Stimulated activated CD4-positive, alpha-beta T cell treated with anti-CD3 and anti-CD28 coated beads, Interleukin-15, amount 100 ng/mL, for 1 hour (primary cell): ENCODE measurements at places on chromosomes 6 and 20.

- no peak for DNase-seq
These were observed 18.1 kb upstream of the OSER1 start for GRCh38 chr20:44228465-44229258.

DNA sequence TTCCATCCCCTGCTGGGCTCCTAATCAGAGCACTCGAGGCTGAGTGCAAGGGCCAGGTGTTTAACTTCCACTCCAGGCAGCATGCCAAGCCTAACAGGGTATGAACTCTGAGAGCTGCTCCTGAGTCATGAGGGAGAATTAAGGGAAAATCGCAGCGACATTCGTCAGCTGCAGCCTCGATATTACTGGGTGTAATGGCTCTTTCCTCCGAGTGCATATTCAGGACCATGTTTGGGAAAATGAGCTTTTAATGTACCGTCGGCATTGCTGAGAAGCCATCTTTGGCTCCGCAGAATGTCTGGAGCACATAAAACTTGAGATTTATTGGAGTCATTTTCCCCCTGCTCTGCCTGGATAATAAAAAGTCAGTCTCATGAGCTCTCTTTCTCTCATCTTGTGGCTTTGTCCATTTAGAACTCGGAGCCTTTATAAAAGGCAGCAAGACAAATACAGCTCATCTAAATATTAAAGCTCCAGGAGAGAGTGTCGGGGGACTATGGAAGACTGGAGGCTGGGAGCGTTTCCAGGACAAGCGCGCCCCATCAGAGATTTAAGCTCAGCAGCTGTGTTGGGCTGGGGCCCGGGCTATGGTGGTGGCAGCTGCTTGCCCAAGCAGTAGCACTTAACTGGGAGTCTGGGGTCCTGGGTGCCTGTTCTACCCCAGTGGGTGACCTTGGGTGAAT is 103.7 kb downstream of the TOX2 start:
- DNase-seq: no peak

DNA sequence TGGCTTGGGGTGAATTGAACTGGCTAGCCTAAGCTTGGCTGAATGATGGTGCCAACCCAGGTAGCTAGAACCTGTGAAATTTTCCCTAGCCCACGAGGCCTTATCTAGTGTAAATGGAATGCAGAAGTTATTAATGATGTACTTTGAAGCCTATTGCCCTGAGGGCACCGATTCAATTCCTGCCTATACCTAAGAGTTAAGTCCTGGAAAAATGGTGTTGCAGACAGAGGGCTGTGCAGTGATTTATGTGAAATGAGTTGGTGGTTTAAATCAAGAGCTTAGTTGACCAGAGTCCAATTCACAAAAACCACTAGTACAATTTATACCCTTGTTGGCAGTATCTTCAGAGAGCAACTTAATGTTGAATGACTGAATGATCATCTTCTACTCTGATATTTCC is 373.8 kb upstream of the JAG1 start:
- DNase-seq: no peak

DNA sequence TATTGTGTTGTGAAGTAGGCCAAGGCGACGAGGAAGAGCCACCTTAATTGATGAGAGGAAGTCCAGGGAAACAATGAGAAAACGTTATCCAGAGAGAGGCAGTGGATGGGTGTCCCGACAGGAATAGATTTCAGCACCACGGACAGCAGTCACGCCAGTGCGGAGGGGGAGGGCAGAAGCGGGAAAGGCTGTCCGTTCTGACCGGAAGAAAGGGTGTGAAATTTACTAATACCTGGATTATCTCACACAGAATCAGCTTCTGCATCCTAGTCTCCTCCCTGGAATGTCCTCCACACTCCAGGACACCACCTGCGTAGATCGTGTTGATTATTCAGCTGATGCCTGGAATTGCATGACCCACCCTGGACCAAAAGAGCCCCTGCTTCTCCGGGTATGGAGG is 7.4 kb upstream of the BPIFA3 start:
- DNase-seq: no peak

DNA sequence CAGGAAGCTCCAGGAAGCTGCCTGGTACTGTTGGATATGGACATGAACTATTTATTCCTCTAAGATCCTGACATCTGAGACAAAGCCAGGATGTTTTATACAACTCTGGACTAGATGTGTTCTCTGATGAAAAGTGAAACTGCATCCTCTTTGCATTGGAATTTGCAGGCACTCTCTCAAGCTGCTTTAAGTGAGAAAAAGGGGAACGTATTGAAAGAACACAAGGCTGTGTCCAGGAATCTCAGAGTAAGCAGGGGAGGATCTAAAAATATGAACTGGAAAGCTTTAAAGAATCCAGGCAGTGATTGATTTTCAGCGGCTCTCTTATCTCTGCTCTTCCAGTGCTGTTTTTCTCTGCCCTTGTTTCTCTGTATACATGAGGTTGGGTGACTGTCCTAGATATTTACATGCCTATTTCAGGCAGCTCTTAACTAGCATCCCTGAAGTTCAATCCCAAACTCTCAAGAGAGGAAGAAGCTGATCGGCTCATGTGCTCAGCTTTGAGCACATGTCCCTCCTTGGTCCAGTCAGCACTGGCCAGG is 193.8 kb downstream of the PLCB4 start:
- DNase-seq: no peak

GRCh38 chr6:14454473-14454775 is 336.9 kb downstream of the CD83 start:
- DNase-seq: no peak

DNA sequence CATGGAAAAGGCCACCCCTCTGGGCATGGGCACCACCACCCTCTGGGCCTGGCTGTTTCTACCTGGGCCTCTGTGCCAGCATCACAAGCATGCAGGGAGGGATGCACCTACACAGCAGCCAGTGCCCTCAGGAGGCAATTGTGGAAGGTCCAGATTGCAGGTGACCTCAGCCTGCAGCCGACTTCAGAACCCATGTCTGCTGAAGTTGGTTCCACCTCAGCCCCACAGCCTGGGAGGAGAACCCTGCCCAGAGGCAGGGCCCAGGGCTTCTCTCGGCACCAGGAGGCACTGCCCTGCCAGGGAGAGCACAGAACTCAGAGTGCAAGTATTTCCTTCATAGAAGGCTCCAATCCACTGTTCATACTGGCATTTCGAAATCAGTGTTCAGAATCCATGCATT is 149.8 kb downstream of the TTLL2 start:
- DNase-seq: no peak

DNA sequence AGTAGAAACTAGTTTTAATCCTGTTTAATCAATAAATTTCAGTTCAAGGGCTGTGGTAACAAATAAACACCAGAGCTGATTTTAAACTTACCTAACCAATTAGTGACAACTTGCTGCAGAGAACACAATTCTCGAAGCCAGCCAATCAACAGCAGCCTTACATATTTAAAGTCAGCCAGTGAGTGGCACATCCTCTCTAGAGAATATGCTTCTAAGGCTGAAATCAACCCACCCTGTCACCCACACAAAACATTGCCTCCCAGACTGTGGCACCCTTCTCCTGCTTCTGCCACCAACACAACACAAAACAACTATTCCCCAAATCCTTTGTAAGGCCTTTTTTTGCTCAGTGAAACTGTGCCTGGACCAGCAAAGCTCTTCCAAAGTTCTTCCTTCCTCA is 306.0 kb downstream of the EYA4 start:
- DNase-seq: no peak

DNA sequence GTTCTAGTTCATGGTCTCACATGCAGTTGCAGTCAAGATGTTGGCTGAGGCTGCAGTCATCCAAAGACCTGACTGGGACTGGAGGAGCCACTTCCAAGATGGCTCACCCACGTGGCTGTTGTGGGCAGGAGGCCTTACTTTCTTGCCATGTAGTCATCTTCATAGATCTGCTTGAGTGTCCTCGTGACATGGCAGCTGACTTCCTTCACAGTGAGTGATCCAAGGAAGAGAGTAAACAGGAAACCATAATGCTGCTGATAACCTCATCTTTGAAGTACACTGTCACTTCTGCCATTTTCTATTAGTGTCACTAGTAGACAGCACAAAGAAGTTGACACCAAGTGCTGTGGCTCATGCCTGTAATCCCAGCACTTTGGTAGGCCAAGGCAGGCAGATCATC is 40.1 kb upstream of the AKIRIN2 start:
- no peak for DNase-seq

DNA sequence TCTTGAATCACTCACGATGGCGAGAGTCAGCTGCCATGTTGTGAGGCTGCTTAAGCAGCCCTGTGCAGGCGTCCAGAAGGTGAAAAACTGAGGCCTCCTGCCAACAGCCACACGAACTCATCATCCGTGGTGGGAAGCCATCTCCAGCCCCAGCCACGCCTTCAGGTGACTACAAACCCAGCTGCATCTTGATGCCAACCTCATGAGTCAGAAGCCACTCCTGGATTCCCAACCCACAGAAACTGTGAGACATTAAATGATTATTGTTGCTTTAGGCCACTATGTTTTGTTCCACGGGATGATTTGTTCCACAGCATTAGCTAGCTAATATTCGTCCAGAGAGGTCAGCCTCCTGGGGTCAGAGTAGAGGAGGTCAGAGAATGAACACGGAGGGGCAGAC is 80.5 kb downstream of the SNX5 start:
- DNase-seq: no peak

DNA sequence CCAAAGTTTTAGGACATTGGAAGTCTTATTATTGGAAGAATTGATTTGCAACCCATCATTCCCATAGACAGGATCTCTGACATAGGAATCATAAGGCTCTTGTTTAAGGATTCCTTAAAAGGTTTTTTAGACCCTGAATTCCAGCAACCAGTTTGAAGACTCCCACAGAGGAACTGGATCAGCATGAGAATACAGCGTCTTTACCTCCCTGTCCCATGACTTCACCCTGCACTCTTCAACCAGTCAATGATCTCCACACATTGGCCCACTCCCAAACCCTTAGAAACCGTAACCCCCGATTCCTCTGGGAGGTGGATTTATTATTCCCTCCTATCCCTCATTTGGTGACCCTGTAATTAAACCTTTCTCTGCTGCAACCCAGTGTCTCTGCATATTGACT is 150.7 kb upstream of the PLCB4 start:
- DNase-seq: no peak

GRCh38 chr20:8854571-8854970 is 214.3 kb upstream of the PLCB4 start:
- no peak for DNase-seq

DNA sequence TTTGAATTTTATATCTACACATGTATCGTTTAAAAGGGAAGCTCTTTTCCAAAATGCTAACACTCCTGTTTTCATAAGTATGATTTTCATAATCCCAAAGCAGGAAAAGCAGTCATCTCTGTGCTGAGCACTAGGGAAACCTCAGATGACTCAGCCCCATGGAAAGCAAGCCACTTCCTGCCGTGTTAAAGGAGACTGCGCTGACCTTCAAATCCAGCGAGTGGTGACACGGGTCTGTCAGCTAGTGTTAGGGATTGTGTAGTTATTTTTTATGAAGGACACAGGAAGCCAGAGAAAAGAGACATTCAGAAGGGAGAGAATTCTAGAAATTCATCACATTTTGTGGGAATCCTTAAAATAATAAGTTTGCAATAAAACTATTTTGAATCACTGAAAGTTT is 57.0 kb upstream of the CD93 start:
- no peak for DNase-seq

- no peak for DNase-seq
These were observed 184.0 kb upstream of the FLRT3 start for GRCh38 chr20:14521436-14521835.
